NCI-H510A (cell line): ENCODE measurements at places on chromosomes 7 and 10.

GRCh38 chr10:78215645-78216044, 182.0 kb downstream of the RPS24 start:
- no peak for DNase-seq

GRCh38 chr10:6273351-6273750, 70.6 kb downstream of the PFKFB3 start:
- DNase-seq: no peak

- DNase-seq: no peak
These were observed 9.8 kb upstream of the GIMAP5 start for GRCh38 chr7:150727381-150727780.

GRCh38 chr10:22652988-22653481, 61.3 kb downstream of the PIP4K2A start:
- DNase-seq: no peak

GRCh38 chr7:80830010-80830409, 88.8 kb downstream of the SEMA3C start:
- DNase-seq: no peak

GRCh38 chr10:105138358-105138757, 497.3 kb downstream of the SORCS3 start:
- no peak for DNase-seq

DNA sequence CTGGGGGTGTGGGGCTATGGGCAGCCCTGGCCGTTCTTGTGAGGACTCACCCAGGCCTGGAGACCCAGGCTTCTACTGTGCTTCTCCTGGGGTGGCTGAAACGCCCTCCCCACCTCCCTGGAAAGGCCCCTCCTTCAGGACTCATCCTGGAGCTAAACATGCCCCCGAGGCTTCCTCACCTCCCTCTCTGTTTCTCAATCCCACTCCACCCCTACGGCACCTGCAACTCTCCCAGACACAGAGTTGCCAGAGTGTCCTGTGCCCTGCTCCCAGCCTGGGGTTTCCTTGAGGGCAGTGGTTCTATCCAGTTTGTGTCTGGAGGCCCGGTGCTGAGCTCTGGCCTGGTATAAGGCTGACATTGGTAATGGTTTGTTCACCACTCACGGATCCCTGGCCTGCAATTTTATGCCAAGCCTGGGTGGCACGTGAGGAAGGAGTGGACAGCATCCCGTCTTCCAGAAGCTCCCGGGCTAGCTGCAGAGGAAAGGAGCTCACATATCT, 68.0 kb downstream of the GRID1 start:
- no peak for DNase-seq

DNA sequence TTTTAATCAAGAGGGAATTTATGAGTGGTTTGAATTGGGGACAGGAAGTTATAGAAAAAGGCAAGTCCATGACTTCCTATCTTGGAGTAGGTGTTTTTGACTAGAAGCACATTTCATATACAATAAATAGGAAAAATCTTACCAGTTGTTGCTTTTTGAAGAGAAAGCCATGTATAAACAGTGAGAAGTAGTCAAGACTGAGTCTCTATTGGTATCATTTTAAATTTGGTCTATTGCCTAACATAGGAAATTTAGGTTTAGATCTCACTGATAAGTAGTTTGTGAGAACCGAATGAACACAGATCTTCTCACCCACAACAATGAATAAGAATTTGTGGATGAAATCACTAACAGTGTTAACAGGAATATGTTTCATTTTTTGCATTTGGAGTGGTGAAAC, 387.2 kb downstream of the BBS9 start:
- no peak for DNase-seq

DNA sequence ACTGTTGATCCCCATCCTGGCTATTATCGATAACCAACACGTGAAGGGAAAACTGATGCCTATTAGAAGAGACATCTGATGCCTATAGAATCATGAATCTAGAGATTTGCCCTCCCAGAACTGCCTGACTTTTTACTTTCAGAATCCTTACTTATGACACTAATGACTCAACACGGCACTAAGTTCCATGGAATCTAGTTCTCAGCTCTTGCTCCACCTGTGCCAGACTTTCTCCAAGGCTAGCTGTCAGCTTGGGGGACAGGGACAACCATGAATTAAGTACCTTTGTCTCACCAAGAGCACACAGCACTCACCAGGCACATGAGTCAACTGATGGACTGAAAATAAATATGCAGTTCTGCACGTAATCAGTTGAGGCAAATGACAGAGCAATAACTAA, 184.2 kb downstream of the FRMD4A start:
- no peak for DNase-seq

DNA sequence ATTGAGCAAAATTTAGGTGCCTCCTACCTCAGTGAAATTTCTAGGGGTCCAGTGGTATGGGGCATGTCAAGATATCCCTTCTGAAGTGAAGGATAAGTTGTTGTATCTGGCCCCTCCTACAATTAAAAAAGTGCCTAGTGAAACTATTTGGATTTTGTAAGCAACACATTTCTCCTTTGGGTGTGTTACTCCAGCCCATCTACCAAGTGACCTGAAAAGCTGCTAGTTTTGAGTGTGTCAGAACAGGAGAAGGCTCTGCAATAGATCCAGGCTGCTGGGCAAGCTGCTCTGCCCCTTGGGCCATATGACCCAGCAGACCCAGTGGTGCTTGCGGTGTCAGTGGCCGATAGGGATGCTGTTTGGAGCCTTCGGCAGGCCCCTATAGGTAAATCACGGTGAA, 46.0 kb downstream of the PTPRE start:
- DNase-seq: no peak

DNA sequence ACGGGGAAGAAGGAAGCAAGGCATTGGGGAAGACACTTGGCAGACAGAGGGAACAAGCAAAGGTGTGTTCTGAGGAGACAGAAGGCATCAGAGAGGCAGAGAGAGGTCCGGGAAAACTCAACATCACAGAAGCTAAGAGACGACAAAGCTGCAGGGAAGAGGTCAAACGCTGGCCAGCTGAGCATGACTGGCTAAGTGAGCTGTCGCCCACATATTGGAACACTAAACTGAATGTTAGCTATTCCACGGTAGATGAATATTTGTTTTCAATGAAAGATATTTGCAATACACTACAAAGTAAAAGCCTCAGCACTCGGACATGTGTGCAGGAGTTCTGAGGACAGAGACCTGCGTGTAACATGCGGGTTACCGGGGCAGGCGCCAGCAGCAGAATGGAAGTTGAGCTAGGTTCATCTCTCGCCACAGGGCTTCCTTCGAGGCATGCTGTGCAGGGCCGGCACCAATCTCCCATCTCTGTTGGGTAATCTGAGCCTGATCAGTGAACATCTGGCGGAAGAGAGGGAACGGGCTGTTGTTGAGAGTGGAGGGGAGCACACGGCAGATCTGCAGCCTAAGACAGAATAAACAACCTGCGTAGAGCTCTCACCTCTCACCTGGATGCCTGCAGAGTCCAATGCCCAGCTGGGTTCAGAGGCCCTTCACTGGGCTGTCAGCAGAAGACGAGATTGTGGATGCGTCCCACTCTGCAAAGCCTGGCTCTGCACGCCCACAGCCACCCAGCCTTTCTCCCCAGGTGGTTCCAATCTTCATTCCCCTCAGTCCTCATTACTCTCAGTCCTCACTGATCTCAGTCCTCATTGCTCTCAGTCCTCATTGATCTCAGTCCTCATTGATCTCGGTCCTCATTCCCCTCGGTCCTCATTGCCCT, 35.9 kb downstream of the INSIG1 start:
- no peak for DNase-seq

DNA sequence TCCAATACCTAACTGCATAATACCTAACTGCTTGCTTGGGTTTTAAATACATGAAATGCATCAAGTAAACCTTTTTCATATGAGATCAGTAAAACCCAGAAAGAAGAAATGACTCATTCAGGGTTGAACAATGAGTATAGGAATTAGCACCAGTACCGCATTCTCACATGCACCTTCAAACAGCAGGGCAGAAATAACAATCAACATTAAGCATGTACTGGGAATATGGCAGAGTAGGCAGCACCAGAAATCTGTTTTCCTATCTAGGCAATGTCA, 850.3 kb upstream of the SORCS1 start:
- DNase-seq: no peak

DNA sequence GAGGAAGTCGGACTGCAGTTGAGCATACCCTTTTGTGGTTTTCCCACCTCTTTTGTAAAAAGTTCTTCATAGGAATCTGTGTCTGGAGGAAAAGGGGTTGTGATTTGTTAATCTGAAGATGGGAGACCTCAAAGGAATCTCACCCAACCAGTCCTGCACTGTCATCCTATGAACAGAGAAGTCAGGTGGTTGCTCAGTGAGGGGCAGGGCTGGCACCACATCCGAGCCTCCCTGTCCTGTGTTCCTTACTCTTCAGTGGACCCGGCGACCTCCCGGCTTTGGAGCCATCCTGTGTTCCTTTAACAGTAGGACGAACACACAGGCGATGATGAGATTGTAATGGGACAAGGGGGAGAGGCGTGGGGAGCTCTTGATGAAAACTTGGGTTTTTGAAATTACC, 2.8 kb upstream of the MGMT start:
- DNase-seq: no peak

- DNase-seq: no peak
These were observed 104.7 kb downstream of the PARD3 start for GRCh38 chr10:34710391-34710751.

GRCh38 chr7:19537942-19538401, 170.9 kb downstream of the POLR1F start:
- DNase-seq: no peak
